ENCODE measurements at places on chromosomes 12 and 14. TPM values are rescaled to one million over a fixed set of nuclear protein-coding genes. Genes with fewer than 3 reads are reported as not detected.
A peak's percentile ranks its signal among the peaks of the same experiment; 100 is the strongest.

DAO gene
- not detected for total RNA-seq

DNAJC22 gene
- 0.10 TPM for total RNA-seq

DBX2 gene
- total RNA-seq: not detected

SUOX gene
- 27.5 TPM for total RNA-seq

GRCh38 chr14:56708704-56709103 is 101.6 kb downstream of the OTX2 start:
- DNase-seq: no peak

DNA sequence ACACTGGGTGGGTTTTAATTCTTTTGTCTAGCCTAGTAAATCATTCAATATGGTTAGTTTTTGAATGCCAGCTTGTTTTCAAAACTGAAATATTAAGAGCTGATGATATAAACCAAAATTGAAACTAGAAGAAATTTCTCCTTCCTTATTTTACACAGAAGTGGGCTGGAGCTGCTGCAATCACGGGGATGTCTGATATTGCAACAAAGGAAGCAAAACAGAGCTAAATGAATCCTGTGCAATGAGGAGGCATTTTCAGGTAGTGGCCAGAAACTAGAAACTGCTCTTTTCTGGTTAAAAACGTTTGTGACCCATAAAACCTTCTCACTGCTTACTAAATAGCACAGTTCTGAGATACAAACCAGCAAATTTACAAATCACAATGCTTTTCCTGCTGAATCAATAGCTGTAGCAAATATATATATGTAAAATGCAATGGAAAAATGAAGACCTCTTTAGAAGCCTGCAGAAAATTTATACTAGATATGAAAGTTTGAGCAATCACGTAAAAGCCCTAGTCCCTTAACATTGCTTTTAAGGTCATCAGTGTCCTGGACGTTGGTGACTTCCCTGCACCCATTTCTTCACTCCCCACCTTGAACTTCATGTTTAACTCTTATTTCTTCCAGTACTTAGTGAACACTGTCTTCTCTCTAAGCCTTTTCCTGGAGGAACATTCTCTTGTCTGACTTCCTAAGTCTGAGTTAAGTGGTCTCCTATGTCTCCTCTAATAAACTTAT is 15.9 kb upstream of the LRRK2 start:
- no peak for DNase-seq

DNA sequence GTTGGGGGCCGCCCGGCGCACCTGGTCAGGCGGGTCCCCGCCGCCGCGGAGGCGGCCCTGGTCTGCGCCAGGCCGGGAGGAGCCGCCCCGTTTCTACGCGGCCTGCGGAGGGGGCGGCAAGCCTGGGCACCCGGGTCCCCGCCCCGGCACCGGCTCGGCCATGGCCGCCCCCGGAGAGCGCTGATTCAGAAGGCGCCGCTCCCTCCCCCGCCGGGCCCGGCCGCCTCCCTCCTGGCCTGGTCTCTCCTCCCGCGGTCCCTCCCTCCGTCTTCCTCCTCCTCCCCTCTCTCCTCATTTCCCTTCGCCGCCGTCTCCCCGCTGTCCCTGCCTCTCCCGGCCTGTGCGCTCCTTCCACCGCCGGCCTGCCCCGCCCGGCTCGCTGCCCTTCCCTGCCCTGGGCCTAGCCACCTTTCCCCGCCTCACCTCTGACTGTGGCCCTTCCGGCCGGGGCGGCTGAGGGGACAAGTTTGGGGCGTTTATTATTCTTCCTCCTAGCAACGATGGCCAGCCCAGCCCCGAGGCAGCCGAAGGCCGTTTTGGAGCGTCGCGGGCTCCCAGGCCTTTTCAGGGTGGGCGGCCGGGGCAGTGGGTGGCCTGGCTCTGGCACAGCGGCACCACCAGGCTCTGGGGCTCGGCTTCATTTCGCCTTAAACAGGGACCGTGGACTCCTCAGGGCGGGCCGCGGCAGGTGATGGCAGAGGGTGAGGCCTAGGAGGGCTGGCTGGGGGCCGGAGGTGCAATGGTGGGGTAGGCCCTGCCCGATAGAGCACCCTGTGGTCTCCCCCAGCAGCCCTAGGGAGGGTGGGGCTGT is 768 bp downstream of the CEP170B start:
- peak; percentile 86 for DNase-seq

- peak; percentile 62 for DNase-seq
These were observed 98.6 kb downstream of the IRF2BPL start for GRCh38 chr14:76929927-76930326.

GRCh38 chr12:6927379-6928021 is at the start of gene ATN1:
ATN1 (plus strand) TSS chr12:6927959; CDS start chr12:6934002, 6,043 bp downstream.
- DNase-seq: peak; percentile 97
